ENCODE measurements at places on chromosomes 2 and 18. TPM values are rescaled to one million over a fixed set of nuclear protein-coding genes. Genes with fewer than 3 reads are reported as not detected.

Gene NT5DC4
- not detected for total RNA-seq

- H3K36me3 ChIP-seq, result no peaks in the 10 kb centered on the region
- H3K4me3 ChIP-seq, result no peak overlapping the region
- DNase-seq, result no peak
- H3K4me1 ChIP-seq, result no peaks in the 10 kb centered on the region
These were observed 41.0 kb downstream of the FHOD3 start for GRCh38 chr18:36338403-36338933.

Gene TMEM200C
- not detected for total RNA-seq

Gene SPP2
- total RNA-seq, result not detected

Gene NEB
- total RNA-seq, result 0.91 TPM

GRCh38 chr2:170771421-170771937 lies 1.3 kb downstream of the ERICH2 start:
- H3K4me1 ChIP-seq, result peaks cover 11% of the 10 kb centered on the region
- DNase-seq, result no peak
- H3K36me3 ChIP-seq, result no peaks in the 10 kb centered on the region
- no peaks in the 10 kb centered on the region for H3K27me3 ChIP-seq
- no peak overlapping the region for H3K4me3 ChIP-seq

Gene CYP26B1
- total RNA-seq, result not detected

DNA sequence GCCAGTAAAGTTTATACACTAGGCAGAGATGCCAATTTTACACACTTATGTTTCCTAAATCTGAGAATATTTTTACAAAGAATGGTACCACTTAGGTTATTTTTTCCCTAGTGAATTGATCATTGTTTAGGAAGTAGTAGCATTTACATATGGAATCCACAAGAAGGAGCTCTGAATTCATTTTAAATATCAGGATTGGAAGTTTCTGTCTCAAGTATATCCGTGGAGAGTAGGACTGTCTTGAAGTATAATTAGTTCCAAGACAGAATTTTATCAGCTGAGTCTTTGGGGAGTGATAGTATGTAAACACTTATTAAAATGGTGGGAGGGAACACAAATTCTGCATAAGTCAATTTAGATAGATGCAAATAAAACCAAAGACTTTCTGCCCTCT lies 82.3 kb upstream of the FAM98A start:
- H3K27ac ChIP-seq, result no peak overlapping the region
- H3K27me3 ChIP-seq, result no peaks in the 10 kb centered on the region
- DNase-seq, result no peak
- no peaks in the 10 kb centered on the region for H3K36me3 ChIP-seq
- H3K4me3 ChIP-seq, result no peak overlapping the region

DNA sequence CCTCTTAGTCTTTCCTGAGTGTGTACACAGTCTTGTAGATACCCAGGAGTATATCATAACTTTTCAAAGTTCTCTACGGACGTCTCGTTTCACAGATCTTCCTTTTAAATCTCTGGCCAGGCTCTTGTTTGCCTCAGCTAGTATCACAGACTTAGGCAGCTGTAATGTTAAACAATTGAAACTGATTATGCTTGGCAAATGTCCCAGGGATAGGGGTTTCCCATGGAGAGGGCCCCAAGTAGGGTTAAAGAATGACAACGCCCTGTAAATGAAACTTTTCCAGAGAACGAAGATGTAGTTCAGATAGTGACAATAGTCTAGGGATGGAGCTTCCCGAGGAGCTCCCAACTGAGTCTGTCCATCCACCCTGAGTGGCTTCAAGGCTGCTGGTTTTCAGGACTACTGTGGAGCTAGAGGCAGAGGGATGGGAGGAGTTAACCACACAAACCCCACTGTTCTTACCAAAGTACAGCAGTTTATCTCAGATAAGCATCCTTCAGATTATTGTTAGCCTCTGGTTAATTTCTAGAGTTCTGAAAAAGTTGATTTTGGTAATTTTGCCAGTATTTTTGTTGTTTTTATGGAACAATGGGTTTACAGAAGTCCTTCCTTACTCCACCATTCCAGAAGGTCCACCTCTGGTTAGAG lies 9.1 kb downstream of the NEURL3 start:
- no peaks in the 10 kb centered on the region for H3K36me3 ChIP-seq
- no peak overlapping the region for H3K4me3 ChIP-seq
- H3K27ac ChIP-seq, result no peak overlapping the region
- no peak for DNase-seq

Gene FBXO36
- total RNA-seq, result 0.55 TPM

Gene SPR
- total RNA-seq, result not detected

DNA sequence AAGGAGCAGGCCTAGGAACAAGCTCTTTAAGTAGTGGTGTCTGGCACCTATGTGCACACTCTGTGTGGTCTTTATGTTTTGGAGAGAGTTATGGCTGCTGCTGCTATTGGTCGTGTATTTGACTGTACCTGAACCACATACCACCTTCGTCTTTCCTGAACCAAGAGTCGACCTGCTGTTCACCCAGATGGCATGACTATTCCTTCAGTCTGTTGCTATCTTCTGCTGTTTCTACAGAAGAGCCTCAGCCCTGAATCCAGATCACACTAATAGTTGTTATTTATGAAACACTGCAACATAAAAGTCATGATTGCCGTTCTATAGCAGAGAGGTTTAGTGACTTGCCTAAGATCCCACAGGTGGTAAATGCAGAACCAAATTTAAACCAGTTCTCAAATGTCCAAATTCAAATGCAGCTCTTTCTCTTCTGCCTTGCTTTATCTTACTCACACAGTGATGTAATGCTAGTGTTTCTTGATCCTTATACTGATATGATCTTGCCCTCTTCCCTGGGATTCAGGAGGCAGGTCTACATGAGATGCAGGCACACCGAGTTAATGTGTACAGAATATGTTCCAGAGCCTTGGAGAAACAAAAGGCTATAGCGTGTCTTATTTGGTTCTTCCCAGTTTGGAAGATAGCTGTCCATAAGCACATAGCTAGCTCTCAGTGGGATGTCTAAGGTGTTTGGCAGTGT lies 122.1 kb upstream of the FOSL2 start:
- no peak overlapping the region for H3K4me3 ChIP-seq
- no peak for DNase-seq
- no peak overlapping the region for H3K27ac ChIP-seq
- no peaks in the 10 kb centered on the region for H3K27me3 ChIP-seq
- H3K4me1 ChIP-seq, result peaks cover 30% of the 10 kb centered on the region

Gene SYT4
- total RNA-seq, result not detected

DNA sequence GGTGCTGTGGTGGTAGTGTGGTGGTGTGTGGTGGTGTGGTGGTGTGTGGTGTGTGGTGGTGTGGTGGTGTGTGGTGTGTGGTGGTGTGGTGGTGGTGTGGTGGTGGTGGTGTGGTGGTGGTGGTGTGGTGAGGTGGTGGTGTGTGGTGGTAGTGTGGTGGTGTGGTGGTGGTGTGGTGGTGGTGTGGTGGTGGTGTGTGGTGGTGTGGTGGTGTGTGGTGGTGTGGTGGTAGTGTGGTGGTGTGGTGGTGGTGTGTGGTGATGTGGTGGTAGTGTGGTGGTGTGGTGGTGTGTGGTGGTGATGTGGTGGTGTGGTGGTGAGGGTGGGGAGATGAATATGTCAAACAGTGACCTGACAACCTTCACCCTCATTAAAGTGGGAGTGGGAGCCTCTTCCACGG lies 55.6 kb upstream of the DLGAP1 start:
- H3K4me1 ChIP-seq, result no peaks in the 10 kb centered on the region
- H3K36me3 ChIP-seq, result no peaks in the 10 kb centered on the region
- no peak overlapping the region for H3K4me3 ChIP-seq
- no peaks in the 10 kb centered on the region for H3K27me3 ChIP-seq

Gene SLC4A1AP
- total RNA-seq, result 26.6 TPM

Gene SP100
- total RNA-seq, result 226 TPM

DNA sequence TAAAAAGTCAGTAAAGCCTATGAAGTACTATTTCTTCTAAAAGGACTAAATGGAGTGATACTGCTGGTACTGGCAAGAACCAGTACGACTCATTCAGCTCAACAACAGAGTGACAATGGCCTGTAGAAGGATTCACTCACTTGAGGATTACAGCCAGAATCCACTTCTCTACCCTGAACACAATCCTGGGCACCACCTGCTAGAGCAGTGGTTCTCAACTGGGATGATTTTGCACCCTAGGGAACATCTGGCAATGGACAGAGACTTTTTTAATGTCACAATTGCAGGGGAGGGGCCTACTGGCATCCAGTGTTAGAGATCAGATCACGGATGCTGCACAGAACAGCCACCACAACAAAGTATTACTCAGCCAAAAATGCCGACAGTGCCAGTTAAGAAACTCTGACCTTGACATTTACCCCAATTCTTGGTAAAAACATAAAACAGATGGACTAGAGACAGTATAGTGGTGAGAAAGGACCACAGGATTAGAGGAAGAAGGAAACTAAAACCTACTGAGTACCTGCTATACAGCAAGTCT lies 5.0 kb downstream of the SPIRE1 start:
- no peaks in the 10 kb centered on the region for H3K36me3 ChIP-seq
- peaks cover 9% of the 10 kb centered on the region for H3K4me1 ChIP-seq
- DNase-seq, result no peak
- no peak overlapping the region for H3K27ac ChIP-seq
- H3K27me3 ChIP-seq, result no peaks in the 10 kb centered on the region
- no peak overlapping the region for H3K4me3 ChIP-seq

- H3K36me3 ChIP-seq, result peaks cover 53% of the 10 kb centered on the region
- DNase-seq, result no peak
- peak overlapping the region; percentile 69 for H3K4me3 ChIP-seq
These were observed 528 bp downstream of the ATG9A start for GRCh38 chr2:219228911-219229304.

GRCh38 chr2:122422384-122422991 lies 667.0 kb downstream of the TSN start:
- H3K4me1 ChIP-seq, result no peaks in the 10 kb centered on the region
- DNase-seq, result no peak
- H3K36me3 ChIP-seq, result no peaks in the 10 kb centered on the region
- no peak overlapping the region for H3K4me3 ChIP-seq
- no peaks in the 10 kb centered on the region for H3K27me3 ChIP-seq

Gene ANKRD30B
- not detected for total RNA-seq

DNA sequence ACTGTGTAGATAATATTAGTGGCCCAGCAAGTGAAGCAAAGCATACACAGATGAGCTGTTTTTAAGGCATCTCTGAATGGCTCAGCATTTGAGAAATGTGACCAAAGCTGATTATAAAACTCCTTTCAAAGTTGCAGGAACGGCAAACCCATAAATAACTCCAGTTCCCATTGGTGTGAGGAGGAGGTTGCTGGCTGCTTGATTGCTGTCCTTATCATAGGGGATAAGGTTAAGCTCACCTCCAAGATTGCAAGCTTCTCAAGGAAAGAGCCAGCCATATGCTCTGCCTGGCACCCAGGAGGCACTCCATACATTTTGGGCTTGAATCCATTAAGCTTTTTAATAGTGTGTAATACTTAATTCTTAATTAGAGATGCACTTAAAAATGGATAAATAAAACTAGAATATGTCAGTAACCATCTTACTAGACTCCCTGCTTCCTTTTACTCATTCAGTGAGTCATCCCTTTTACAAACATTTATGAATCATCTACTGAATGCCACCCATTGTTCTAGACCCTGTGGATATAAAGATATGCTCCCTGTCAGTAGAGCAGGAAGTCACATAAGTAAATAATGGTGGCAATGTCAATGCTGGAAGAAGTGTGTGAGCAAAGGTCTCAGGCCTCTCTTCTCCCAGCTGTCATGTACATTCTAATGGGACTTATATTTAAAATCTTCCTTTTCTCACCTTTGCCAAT lies 99.3 kb downstream of the SPATS2L start:
- no peaks in the 10 kb centered on the region for H3K27me3 ChIP-seq
- H3K27ac ChIP-seq, result no peak overlapping the region
- H3K4me3 ChIP-seq, result no peak overlapping the region

DNA sequence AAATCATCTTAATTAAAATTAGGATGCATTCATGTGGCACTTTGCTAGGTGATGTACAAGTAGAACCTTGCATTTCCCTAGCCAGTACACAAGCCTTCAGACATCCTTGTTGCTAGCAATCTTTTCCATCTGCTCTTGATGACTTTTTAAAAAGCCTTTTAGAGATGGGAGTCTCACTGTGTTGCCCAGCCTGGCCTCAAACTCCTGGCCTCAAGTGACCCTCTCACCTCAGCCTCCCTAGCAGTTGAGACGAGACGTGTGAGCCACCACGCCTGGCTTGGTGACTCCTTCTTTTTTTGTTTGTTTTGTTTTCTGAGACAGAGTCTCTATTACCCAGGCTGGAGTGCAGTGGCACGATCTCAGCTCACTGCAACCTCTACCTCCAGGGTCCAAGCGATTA lies 1.7 kb upstream of the CCDC88A start:
- H3K27me3 ChIP-seq, result no peaks in the 10 kb centered on the region
- peaks cover 21% of the 10 kb centered on the region for H3K4me1 ChIP-seq
- H3K36me3 ChIP-seq, result no peaks in the 10 kb centered on the region
- DNase-seq, result no peak

- H3K27me3 ChIP-seq, result no peaks in the 10 kb centered on the region
- no peak overlapping the region for H3K27ac ChIP-seq
- H3K36me3 ChIP-seq, result no peaks in the 10 kb centered on the region
These were observed 46.1 kb downstream of the CDK15 start for GRCh38 chr2:201852462-201852861.

GRCh38 chr18:50559752-50560680 lies at the start of gene MAPK4:
Gene MAPK4, plus strand, starts transcription at chr18:50560087. Its CDS starts 103,872 bp downstream, at chr18:50663959.
- peaks cover 13% of the 10 kb centered on the region for H3K4me1 ChIP-seq
- DNase-seq, result no peak
- no peak within 1 kb of the TSS for H3K27ac ChIP-seq
- no peak within 1 kb of the TSS for H3K4me3 ChIP-seq

Gene MATN3
- not detected for total RNA-seq

DNA sequence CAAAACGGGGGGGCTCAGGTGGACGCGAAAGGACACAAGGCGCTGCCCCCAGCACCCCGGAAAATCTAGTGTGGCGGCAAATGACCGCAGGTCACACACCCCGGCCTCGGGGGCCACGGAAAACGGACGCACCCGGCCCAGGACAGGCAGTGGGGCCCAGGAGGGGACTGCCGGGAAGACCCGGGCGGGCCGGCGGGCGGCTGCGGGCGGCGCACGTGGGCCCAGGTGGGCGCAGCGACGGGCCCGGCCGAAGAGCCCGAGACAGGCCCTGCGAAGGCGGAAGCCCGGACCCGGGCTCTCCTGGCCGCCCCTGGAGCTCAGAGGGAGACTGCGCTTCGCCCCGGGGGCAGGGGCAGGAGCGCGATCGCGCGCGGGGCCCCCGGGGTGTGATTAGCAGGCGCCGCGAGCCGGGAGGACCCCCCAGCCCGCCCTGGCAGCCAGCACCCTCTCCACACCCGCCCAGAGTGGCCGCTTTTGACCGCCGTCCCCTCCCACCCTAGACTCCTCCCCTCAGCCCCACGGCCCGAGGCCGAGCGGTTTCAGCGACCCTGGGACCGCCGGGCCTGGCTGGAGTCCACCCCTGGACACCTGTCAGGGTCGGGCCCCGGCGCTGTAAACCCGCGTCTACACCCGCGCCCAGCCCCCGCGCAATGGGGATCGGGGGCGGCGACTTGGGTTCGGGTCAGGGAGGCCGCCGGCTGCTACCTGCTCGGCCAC lies 773 bp downstream of the MBP start:
- H3K4me3 ChIP-seq, result peak overlapping the region; percentile 81
- no peaks in the 10 kb centered on the region for H3K36me3 ChIP-seq
- peak overlapping the region; percentile 85 for H3K27ac ChIP-seq
- H3K4me1 ChIP-seq, result peaks cover 61% of the 10 kb centered on the region
- no peak for DNase-seq

Measured in CD4-positive, alpha-beta memory T cell (primary cell).